ENCODE measurements at places on chromosomes 11 and 22.

DNA sequence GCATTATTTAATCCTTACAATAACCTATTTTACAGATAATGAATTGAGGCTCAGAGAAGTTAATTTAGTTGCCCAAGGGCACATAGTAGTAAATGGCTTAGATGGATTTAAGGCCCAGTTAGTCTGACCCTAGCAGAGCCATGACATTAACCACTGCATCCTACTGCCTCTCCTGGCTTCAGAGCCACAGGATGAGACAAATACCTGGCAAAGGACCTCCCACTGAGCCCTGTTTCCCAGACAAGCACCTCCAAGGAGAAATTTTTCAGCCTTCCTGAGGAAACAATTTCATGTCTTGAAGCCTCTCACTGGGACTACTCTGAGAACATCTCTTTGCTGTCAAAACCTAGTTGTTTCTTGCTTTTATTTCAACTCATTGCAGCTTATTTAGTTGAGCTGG is 28.4 kb downstream of the IZUMO1R start:
- DNase-seq: no peak

DNA sequence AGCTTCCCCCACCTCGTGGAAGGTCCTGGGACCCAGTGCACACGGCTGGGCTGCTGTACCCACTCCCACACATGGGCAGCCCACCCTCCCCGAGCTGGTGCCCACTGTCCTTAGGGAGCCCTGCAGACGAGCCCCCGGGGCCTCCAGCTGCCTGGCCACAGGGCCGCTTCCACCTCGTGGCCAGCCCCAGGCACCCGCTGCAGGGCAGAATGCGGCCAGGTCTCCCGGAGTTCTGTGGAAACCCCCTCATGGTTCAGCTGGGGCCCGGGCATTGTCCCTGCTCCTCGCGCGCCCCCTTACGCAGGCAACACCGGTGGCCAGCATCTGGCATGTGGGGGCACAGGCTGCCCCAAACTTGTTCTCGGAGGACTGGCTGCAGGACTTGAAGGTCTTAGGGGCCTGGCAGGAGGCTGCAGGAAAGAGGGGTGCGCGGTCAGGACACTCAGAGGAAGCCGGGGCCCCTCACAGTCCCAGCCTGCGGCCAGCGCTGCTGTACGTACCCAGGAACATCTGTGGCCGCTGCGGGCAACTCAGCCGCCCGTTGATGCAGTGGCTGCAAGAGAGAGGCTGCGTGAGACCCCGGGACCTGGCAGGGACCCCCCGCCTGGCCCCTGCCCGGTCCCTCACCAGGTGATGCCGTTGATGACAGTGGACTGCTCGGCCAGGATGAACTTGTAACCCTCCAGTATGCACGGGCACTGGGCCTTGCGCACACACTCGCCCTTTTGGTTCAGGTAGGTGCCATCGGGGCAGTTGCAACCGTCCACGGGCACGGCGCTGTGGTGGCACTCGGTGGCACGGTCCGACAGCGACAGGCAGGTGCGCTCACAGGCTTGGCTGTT is 9.7 kb downstream of the MUC6 start:
- no peak for DNase-seq

GRCh38 chr22:46528121-46528610 is 9.3 kb downstream of the CELSR1 start:
- no peak for DNase-seq

GRCh38 chr11:78659326-78660270 is 84.9 kb upstream of the NARS2 start:
- DNase-seq: no peak

DNA sequence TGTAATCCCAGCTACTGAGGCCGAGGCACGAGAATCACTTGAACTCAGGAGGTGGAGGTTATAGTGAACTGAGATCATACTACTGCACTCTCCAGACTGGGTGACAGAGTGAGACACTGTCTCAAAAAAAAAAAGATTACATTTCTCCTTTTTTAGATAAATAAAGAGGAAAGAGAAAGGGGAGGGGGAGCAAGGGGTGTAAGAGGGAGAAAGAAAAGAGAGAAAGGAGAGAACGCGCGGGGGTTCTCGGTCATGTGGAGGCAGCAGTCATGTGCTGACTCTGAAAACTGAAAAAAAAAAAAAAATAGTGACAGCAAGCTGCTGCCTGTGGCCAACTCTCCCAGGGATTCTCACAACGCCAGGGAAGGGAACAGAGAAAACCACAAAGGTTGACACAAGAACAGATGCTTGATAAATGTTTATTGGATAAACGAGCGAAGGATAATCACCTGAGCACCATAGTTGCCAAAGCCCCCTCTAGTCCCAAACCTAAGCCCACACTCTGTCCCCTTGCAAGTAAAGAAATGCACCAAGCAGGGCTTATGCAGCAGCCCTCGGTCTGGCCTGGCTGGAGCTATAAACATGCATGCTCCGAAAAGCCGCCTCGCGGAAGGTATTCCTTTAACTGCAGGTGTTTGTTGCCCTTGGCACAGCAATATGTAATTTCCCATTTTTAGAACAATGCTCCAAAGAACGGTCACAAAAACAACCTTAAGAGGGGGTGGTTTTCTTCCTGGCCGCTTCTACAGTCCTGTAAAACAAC is 14.5 kb downstream of the SCGB1A1 start:
- DNase-seq: no peak

- DNase-seq: no peak
These were observed 27.4 kb upstream of the RELT start for GRCh38 chr11:73348838-73349237.

- DNase-seq: no peak
These were observed 20.0 kb upstream of the CD5 start for GRCh38 chr11:61082062-61082870.

GRCh38 chr11:124277804-124278203 is 21.6 kb downstream of the OR8G5 start:
- no peak for DNase-seq

DNA sequence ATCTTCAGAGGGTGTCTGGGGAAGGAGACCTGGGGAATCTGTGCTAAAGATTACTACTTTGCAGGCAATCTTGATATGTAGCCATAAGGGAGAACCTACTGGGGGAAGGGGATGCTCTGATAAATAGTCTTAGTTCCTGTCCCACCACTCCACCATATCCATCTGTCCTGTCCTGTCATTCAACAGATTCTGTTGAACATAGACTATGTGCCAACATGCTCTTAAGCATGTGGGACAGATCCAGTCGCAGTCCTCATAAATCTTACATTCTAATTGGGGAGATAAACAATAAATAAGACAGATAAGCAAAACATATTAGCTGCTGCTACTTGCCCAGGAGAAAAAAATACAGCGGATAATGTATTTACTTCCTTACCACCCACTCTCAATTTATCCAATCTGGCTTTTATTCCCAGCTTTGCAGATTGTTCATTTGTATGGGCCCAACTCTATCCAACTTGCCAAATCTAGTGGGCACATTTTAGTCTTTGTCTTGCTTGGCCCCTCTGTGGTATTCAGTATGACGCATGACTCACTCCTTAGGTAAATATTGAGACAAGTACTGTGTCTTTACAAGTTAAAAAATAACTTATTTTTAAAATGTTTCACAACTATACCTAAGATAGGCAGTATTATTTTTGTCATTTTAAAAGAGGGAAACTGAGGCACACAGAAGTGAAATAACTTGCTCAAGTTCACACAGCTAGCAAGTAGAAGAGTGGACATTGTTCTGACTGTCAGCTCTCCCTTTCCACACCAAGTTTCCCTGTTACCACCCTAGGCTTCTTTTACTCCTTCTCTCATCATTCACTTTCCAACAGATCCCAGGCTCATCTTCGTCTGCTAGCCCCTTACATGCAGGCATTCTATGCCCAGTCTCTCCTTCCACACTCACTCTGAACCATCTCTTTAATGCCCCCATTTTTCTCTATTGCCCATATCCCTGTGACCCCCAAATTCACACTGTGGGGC is 133.6 kb upstream of the SESN3 start:
- DNase-seq: no peak

GRCh38 chr22:35301372-35301874 is 1.7 kb downstream of the TOM1 start:
- no peak for DNase-seq

GRCh38 chr11:42410251-42410955 is 901.4 kb upstream of the API5 start:
- DNase-seq: no peak

DNA sequence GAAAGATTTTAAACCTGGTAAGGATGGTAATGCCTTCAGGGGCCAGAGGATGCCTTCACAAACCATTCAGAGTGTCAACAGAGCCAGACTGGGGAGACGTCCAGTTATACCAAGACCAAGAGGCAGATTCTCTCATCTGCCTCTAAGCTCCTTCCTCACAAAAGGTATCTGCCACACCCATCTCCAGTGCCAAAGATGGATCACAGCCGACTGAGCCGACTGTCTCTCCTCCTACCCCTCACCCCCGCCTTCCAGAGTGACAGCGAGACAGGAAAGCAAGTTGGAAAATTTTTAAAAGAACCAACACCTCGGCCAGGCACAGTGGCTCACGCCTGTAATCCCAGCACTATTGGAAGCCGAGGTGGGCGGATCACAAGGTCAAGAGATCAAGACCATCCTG is 79.1 kb upstream of the AKIP1 start:
- no peak for DNase-seq

- no peak for DNase-seq
These were observed 6.7 kb downstream of the TRIM29 start for GRCh38 chr11:120130991-120131760.

DNA sequence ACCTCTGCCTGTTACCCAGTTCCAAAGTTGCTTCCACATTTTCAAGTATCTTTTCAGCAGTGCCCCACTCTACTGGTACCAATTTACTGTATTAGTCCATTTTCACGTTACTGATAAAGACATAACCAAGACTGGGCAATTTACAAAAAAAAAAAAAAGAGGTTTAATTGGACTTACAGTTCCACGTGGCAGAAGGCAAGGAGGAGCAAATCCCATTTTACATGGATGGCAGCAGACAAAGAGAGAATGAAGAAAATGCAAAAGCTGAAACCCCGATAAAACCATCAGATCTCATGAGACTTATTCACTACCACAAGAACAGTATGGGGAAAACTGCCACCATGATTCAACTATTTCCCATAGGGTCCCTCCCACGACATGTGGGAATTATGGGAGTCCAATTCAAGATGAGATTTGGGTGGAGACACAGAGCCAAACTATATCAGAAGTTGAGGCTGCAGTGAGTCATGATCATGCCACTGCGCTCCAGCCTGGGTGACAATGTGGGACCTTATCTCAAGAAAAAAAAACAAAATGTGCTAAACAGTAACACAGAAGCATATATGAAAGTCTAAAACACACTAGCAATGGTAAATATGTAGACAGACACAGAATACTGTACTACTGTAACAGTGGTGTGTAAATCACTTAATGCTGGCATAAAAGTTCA is 190.3 kb upstream of the ZC3H12C start:
- DNase-seq: no peak

GRCh38 chr22:25663654-25664053 is 78.3 kb upstream of the MYO18B start:
- no peak for DNase-seq

DNA sequence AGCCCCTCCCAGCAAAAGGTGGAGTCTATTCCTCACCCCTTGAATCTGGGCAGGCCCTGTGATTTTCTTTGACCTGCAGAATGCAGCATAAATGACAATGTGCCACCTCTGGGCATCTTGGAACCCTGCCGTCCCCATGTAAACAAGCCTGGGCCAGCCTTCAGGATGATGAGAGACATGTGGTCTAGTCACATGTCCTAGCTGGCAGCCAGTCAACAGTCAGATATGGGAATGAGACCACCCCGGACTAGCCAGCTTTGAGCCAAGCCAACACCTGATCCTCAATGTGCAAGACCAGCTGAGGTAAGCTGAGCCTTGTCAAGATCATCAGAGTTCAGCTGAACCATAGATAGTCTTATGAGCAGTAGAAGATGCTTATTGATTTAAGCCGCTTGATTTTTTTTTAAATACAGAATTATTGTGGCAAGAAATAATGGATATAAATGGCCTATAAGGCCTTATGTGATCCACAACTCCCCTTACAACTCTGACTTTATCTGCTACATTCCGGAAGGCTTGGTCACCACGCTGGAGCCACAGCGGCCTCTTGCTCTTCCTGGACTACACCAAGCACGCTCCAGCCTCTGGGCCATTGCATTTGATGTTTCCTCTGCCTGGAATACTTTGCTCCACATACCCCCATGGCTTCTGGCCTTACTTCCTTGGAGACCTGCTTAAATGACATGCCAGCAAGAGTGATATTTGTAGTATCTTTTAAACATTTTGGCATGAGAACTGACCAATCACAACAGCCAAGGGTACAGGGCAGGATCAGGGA is 225.9 kb upstream of the SESN3 start:
- no peak for DNase-seq

GRCh38 chr11:65559951-65560537 is 1.9 kb upstream of the LTBP3 start:
- DNase-seq: no peak

Data from amygdala (tissue), 56 donors.